ENCODE measurements at places on chromosomes 6 and 20.

DNA sequence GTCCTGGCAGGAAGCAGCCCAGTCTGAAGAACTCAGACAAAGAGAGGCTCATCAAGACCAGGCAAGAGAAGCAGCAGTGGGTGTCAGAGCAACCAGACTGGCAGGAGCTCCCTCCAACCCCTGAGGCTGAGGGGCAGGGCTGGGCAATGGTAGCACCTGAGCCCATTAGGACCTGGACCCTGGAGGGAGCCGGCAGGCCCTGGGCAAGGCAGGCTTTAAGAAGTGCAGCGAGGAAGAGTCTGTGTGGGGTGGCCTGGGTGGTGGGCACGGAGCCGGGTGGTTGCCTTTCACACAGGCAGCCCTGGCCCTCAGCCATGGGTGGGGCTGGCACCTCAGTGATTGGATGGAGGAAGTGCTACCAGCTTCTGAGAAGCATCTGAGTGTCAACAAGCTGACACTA is 33.1 kb upstream of the IRF4 start:
- DNase-seq = no peak

DNA sequence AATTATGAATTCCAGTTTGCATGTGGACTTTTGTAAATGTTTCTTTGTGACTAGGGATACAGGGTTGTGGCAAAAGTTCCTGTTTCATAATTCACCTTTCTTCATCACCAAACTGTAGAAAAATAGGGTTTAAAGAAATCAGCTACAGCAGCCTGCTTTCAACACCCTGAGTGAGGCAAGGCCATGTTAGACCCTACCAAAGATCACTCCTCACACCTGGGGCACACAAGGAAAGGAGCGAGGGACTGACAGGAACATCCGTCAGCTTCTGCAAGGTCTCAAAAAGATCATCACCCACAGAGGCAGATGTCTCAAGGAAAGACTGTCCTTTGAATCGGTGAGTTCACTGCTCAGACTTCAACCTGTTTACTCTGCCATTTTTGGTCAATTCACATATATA is 10.5 kb upstream of the STX11 start:
- DNase-seq = no peak

GRCh38 chr6:64064919-64065318 is 429.3 kb downstream of the PHF3 start:
- DNase-seq = no peak

GRCh38 chr6:52340603-52340880 is 21.4 kb upstream of the PAQR8 start:
- DNase-seq = no peak

GRCh38 chr6:68760485-68760884 is 125.4 kb downstream of the ADGRB3 start:
- no peak for DNase-seq

DNA sequence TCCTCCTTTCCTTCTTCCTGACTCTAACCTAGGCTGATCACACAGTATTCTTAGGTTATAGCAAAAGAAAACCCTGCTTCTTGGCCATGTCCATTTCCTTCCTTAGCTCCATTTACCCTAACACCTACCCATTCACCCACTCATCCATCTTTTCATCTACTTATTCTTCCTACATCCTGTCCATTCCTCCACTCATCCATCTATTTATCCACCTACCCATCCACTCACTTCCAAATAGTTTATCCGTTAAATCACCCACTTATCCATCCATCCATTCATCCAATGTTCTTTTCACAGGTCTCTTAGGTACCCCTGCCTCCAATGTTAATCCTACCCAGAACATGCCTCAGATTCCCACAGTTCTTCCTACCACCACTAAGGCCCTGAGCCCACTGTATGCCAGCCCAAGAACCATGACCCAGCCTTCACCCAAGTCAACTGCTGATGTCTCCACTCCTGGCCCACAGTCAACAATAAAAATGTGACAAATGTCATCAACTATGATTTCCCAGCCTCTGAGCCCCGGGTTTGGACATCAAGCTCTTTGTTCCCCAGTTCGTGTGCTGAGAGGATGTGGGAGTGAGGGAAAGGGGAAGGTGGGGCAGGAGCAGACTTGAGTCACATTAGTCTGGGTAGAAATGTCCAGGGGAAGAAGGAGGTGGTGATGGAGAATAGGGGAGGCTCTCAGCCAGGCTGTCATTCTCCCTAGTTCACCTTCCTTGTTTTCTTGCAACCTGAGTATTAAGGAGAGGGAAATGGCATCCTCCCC is 24.4 kb downstream of the TREML4 start:
- DNase-seq = no peak

DNA sequence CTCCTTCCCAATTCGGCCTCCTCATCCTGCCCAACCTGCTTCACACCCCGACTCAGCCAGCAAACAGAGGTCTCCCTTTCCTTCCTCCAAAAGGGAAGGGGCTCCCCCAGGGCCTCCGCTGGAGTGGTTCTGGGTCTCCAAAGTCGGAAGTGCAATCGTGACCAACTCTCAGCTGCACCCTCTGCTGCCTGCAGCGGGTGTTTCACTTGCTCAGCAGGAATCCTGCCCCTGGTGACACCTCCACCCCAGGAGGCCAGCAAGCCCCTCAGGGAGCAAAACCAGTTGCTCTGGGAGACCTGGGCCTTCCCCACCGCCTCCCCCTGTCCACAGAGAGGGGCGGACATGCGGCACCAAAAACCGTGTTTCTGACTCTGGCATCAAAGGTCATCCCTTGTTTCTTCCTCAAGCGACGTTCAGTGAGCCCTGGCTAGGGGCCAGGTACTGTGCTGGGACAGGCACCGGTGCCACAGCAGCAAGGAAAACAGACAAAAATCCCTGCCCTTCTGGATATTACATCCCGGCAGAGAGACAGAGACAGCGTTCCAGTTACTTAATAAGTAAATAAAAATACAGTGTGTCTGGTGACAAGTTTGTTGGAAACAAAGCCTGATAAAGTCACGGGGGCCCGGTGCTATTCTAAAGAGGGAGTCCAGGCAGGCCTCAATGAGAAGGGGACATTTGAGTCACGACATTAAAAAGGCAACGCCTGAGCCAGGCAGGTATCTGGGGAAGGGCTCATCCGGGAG is 219.0 kb downstream of the BMP7 start:
- DNase-seq = no peak

GRCh38 chr20:47730744-47731143 is 54.5 kb downstream of the SULF2 start:
- no peak for DNase-seq

DNA sequence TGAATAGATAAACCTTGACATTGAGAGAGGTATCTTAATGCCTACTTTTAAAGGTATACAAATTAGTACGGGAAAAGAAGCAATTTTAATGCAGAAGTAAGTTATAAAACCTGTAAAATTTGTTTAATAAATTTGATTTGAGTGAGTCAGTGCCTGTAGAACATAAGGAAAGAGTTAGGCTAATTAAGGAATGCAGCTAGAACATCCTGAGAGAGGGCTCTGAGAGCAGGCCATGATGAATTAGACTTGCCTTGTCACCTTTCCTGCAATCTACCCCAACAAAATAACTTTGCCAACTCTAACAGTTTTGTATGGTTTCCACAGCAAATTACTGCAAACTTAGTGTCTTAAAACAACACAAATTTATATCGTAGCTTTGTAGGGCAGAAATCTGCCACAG is 700.8 kb downstream of the RFPL4B start:
- DNase-seq = no peak

- no peak for DNase-seq
These were observed 19.3 kb upstream of the ZNF831 start for GRCh38 chr20:59144179-59144830.

- DNase-seq = no peak
These were observed 18.3 kb upstream of the AGPAT4 start for GRCh38 chr6:161292145-161292544.

GRCh38 chr20:31840906-31841816 is 4.2 kb downstream of the FOXS1 start:
- no peak for DNase-seq

DNA sequence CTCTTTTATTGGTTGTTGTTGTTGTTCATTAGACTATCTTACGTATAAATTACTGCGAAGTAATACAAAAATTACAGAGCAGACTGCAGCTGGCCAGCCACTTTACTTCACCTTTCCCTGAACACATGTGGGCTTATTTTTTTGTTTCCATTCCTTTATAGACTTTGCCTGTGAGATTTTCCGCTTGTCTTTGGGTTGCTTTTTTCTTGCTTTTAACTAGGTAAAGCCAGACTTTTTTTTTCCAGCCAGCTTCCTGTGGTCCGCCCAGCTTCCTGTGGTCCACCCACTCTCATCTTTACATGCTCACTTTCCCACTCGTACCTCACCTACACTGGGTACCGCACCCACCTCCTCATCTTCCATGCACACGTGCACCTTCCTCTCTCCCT is 79.0 kb downstream of the IPCEF1 start:
- no peak for DNase-seq

GRCh38 chr6:115514656-115515055 is 546.0 kb downstream of the FRK start:
- DNase-seq = no peak

Measured in NK-92 treated with Interleukin-12 subunit alpha and Interleukin-12 subunit beta, amount 100 ng/mL, for 24 hours (cell line).